Posterior cingulate gyrus (tissue), 11 donors: ENCODE measurements at places on chromosomes 6 and 20.

DNA sequence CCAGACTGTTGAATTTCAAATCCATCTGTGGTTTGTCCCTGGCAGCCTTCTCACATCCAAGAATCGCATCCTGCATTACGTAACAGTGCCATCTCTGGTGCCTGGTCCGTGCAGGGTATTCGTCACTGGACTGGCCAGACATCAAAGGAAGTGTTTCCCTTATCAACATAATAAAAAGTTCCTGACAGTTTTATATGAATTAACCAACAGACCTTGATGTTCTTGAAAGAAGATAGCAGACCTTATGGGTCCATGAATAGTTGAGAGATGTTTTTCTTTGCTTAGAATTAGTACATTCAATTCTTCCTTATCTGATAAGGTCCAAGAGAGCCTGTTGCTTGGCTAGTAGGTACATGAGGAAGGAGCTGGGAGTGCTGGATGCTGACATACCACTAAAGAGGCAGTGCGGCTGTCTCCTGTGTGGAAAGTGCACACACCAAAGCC lies 77.6 kb downstream of the PHACTR2 start:
- no peak for DNase-seq

GRCh38 chr6:6730831-6731230 lies 142.3 kb downstream of the LY86 start:
- no peak for DNase-seq

DNA sequence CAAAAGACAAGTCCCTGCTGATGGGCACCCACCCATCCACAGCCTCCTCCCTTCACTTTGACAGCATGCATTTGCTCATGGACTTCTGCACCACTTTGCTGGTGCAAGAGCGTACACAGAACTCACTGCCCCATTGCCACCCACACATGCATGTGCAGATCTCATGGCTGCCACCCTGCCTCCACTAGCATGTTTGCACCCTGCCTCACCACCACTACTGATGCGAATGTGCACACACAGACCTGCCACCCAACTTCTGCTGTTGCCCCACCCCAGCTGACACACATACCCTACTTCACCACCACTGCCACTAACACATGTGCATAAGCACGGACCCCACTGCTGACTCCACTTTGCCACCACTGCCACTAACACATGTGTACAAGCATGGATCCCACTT lies 64.9 kb upstream of the EYS start:
- DNase-seq, result no peak

- no peak for DNase-seq
Observed at GRCh38 chr20:53099856-53100255, 127.7 kb downstream of the TSHZ2 start.

- no peak for DNase-seq
Observed at GRCh38 chr6:151130329-151130728, 109.4 kb upstream of the AKAP12 start.

DNA sequence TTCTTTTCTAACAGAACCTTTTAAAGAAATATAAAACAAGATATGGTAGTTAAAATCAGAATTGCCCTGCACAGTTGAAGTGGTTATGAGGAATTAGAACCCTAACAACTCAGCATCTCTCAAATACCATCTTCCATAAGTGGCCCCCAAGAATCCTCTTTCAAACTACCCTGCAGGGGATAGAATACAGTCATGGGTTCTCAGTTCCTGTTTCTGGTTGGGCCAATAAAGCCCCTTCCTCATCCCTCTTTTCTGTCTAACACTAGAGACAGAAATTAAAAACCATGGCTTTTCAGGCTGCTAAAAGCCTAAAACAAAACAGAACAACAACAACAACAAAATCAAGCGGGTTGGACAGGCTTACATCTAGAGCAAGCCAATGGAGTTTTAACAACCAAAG lies 6.7 kb upstream of the LCA5 start:
- no peak for DNase-seq

DNA sequence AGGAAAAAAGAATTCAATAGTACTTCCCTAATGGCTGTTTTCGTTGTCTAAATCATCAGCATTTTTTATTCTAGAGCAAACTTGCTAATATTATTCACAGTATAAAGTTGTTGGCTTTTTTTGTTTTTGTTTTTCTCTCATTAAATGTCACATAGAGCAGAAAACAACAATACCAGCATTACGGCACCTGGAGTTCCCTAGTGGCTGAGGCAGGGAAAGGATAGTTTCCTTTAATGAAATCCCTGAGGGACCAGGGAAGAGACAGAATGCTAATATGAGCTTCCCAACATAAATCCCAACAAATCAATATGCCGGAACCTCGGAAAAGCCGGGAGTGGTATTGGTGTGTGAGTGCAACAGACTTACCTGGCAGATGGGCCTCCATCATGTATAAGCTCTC lies 235.2 kb upstream of the ASCC3 start:
- no peak for DNase-seq

DNA sequence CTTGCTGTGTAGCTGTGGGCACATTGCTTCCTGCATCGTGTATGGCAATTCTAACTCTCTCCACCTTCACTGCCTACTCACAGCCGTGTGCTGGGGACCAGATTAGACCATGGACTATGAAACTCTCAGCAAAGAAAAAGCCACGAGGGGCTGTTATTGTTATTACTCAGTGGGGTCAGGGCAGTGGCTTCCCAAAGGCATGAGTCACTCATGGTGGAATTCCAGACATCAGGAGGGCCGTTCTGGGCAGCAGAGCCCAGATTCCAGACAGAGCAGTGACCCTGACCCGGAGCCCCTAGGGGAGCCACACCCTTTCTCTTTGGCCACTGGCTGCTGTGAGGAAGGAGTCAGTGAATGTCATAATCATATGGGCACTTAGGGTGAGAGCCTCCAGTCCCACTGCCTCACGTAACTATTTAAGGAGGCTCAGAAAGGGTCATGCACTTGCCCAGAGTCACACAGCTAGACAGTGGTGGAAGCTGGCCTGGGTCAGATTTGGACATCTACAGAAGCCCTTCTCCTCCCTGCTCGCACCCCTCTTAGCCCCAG lies 22.2 kb upstream of the CCN5 start:
- no peak for DNase-seq
